HS-5 (cell line): ENCODE measurements at places on chromosomes 16 and 17.

DNA sequence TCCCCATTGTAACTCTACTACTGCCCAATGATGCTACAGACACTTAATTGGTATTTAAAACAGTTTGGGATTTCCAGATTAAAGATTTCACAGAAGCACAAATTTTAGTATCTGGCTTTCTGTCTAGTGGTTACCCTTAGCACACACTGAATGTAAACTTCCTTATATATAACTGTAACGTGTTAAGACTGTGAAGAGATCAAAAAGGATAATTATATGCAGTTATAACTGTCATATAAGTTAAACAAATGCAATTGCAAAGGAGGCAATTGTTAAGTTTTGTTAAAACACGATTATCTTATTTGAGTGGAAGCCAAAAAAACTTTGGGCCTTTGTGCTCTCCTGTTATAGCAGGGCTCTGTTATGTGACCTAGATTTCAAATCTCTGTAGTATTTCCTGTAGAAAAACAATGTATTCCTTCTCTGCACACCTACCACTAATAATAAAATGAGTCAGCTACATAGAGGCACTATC is 147.9 kb downstream of the STXBP4 start:
- DNase-seq, result no peak

- DNase-seq, result no peak
Observed at GRCh38 chr16:73713778-73714495, 582.7 kb upstream of the PSMD7 start.

- no peak for DNase-seq
Observed at GRCh38 chr16:77172951-77173350, 18.0 kb upstream of the MON1B start.

GRCh38 chr17:16191604-16192003 is 23.7 kb downstream of the NCOR1 start:
- DNase-seq, result no peak
